WTC11 (cell line): ENCODE measurements at places on chromosomes 2 and 18. TPM values are rescaled to one million over a fixed set of nuclear protein-coding genes. Genes with fewer than 3 reads are reported as not detected.

- H3K4me1 ChIP-seq, result peaks cover 15% of the 10 kb centered on the region
- H3K27me3 ChIP-seq, result peaks cover 12% of the 10 kb centered on the region
- DNase-seq, result peak; percentile 17
- peak overlapping the region; percentile 68 for H3K27ac ChIP-seq
These were observed 1.2 kb downstream of the ABHD3 start for GRCh38 chr18:21703241-21703820.

GRCh38 chr2:148781544-148781943 lies 93.5 kb upstream of the KIF5C start:
- no peak for DNase-seq
- H3K27me3 ChIP-seq, result no peaks in the 10 kb centered on the region
- no peaks in the 10 kb centered on the region for H3K4me1 ChIP-seq

DNA sequence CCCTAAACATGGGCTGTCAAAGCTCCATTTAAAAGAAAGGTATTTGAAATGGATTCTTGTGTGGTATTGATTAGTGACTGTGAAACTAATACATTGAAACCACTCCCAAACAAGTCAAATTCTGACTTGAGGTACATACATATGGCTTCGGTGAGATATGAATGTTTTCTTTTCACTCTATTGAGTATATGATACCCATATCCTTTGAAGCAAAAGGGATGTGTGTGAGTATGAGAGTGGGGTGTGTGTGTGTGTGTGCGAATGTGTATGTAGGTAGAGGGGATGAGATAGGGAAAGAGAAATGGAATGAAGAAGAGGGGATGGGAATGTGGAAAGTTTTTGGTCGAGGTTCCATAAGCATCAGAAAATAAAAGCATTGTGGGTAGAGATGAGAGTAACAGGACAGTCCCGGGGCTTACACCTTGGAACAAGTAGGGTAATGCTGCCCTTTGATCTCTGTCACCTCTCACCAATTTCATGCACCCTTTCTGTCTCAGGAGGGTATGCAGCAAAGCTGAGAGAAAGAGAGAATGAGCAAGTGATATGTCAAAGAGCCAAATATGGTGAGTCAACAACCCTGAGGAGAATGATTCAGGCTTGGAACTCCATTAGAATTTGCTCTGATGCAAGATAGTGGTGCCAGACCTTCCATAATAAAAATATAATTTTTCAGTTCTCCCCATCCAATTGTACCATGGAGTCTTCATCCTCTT lies 64.0 kb upstream of the ZEB2 start:
- no peak overlapping the region for H3K27ac ChIP-seq
- H3K27me3 ChIP-seq, result no peaks in the 10 kb centered on the region; the same call in 1 of the 2 replicates
- H3K4me3 ChIP-seq, result no peak overlapping the region
- no peaks in the 10 kb centered on the region for H3K36me3 ChIP-seq

REEP1 gene
- 0.53 to 1.9 TPM (median 0.89 TPM) in 3 replicates for total RNA-seq

DSG4 gene
- not detected in 3 replicates for total RNA-seq

GRCh38 chr2:24894750-24895149 lies 25.3 kb downstream of the ADCY3 start:
- H3K4me1 ChIP-seq, result peaks cover 8% of the 10 kb centered on the region
- peaks cover 2% of the 10 kb centered on the region; the same call in 1 of the 2 replicates for H3K27me3 ChIP-seq
- H3K4me3 ChIP-seq, result no peak overlapping the region
- no peak overlapping the region for H3K27ac ChIP-seq

DNA sequence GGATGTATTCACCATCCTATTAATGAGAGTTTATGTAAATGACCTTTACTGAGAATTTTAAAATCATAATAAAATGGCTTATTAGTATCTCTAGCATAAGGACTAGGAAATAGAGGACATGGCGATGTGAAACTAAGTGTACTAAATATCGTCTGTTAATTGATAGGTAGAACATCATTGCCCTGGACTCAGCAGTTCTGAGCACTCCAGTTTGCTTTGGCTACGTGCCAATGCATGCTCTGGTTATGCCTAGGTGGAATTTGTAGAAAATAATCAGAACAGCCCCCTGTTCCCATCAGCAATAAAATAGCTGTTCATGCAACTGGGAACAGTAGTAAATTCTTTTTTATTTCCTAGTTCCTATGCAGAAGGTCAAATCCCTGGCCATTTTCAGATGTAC lies 247.8 kb downstream of the DOK6 start:
- no peak overlapping the region for H3K4me3 ChIP-seq
- no peaks in the 10 kb centered on the region for H3K36me3 ChIP-seq
- no peak overlapping the region for H3K27ac ChIP-seq
- peaks cover 5% of the 10 kb centered on the region for H3K4me1 ChIP-seq
- H3K27me3 ChIP-seq, result no peaks in the 10 kb centered on the region
- DNase-seq, result no peak

NYAP2 gene
- not detected in 3 replicates for total RNA-seq

GRCh38 chr18:68722821-68723220 lies 7.9 kb upstream of the TMX3 start:
- H3K4me1 ChIP-seq, result peaks cover 14% of the 10 kb centered on the region
- no peaks in the 10 kb centered on the region for H3K27me3 ChIP-seq
- H3K27ac ChIP-seq, result no peak overlapping the region

DNA sequence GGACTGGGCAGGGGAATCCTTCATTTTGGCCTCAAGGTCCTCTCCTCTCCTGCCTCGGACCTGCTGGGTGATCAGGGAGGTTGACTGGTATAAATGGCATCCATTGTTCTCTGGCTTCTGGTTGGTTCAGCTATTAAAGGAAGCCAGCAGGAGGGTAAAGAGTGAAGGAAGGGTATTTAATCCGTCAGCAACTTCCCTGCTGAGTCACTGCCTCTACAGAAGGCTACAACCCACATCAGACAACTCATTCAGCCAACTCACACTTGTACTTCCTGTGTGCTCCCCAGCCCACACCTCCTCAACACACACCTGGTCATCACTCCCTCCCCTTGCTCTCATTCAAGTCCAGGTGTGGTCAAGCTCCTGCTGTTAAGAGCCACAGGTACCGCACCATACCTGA lies 68.3 kb upstream of the MRPS9 start:
- peaks cover 8% of the 10 kb centered on the region for H3K36me3 ChIP-seq
- peaks cover 18% of the 10 kb centered on the region for H3K4me1 ChIP-seq
- no peak overlapping the region for H3K27ac ChIP-seq
- no peak overlapping the region for H3K4me3 ChIP-seq
- no peak for DNase-seq
- peaks cover 9% of the 10 kb centered on the region for H3K27me3 ChIP-seq

- no peak for DNase-seq
- no peak overlapping the region for H3K27ac ChIP-seq
- H3K4me1 ChIP-seq, result peaks cover 47% of the 10 kb centered on the region
- no peaks in the 10 kb centered on the region for H3K27me3 ChIP-seq
- H3K4me3 ChIP-seq, result no peak overlapping the region
- H3K36me3 ChIP-seq, result peaks cover 46% of the 10 kb centered on the region
These were observed 16.1 kb downstream of the KCNS3 start for GRCh38 chr2:17894556-17894955.

TUBB8B gene
- 0.94 to 1.6 TPM (median 1.2 TPM) in 3 replicates for total RNA-seq

MAB21L4 gene
- not detected in 3 replicates for total RNA-seq

FMNL2 gene
- 43.0 to 45.5 TPM (median 43.7 TPM) in 3 replicates for total RNA-seq

- peak overlapping the region; percentile 11; the same call in 1 of the 2 replicates for H3K27ac ChIP-seq
- H3K4me1 ChIP-seq, result peaks cover 14% of the 10 kb centered on the region
- H3K27me3 ChIP-seq, result peaks cover 2% of the 10 kb centered on the region; the same call in 1 of the 2 replicates
- H3K36me3 ChIP-seq, result no peaks in the 10 kb centered on the region
- no peak for DNase-seq
These were observed 88.7 kb upstream of the STPG4 start for GRCh38 chr2:47243596-47244323.

DNA sequence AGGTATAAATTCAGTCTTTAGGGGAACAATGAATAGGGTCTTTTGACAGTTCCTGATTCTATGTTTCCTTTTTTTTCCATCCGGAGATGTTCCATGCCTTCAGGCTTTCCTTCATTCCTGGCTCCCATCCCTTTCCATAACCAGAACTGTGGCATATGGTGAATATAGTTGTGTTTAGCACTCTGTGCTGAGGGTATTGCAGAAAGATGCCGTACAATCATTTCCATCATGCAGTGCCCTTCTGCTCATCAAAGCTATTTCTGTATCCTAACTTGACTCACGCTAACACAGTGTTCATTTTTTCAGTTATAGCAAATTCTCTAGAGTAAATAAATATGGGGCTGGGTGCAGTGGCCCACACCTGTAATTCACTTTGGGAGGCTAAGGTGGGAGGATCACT lies 131.9 kb upstream of the EML6 start:
- no peak overlapping the region for H3K4me3 ChIP-seq
- no peak overlapping the region for H3K27ac ChIP-seq
- DNase-seq, result no peak
- peaks cover 63% of the 10 kb centered on the region for H3K4me1 ChIP-seq
- no peaks in the 10 kb centered on the region for H3K36me3 ChIP-seq

GRCh38 chr18:7457262-7457661 lies 109.9 kb upstream of the PTPRM start:
- H3K36me3 ChIP-seq, result no peaks in the 10 kb centered on the region
- DNase-seq, result no peak
- no peak overlapping the region for H3K27ac ChIP-seq

DNA sequence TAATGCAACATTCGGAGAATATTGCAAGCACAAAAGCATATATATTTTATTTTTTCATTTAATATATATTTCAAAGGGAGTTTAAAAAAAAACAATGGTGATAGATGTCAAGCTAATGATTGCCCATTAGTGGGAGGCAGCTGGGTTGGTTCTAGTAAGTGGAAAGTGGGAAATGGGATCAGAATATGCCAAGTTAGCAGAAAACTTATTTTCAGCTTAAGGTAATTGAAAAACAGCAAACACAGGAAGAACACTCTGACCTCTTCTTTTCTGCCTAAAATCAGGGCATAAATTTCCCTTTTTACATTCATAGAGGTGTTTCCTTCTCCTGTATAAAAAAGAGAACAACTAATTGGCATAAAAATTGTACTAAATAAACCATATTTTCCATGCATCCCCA lies 535.3 kb upstream of the SYT4 start:
- DNase-seq, result no peak
- H3K27me3 ChIP-seq, result no peaks in the 10 kb centered on the region
- H3K4me1 ChIP-seq, result peaks cover 15% of the 10 kb centered on the region

SLC14A1 gene
- total RNA-seq, result not detected in 3 replicates

SMAD7 gene
- 26.7 to 44.7 TPM (median 29.5 TPM) in 3 replicates for total RNA-seq

DNA sequence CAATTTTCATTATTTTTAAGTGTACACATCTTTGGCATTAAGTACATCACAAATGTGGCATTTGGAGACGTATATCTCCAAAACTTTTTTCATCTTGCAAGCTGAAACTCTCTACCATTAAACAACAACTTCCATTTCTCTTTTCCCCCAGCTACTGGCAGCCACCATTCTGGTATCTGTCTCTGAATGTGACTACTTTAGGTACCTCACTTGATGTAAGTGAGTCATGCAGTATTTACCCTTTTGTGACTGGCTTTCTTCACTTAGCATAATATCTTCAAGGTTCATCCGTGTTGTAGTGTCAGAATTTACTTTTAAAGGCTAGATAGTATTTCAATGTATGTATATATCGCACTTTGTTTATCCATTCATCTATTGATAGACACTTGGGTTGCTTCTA lies 17.0 kb downstream of the BABAM2 start:
- no peaks in the 10 kb centered on the region for H3K27me3 ChIP-seq
- H3K36me3 ChIP-seq, result no peaks in the 10 kb centered on the region
- H3K4me3 ChIP-seq, result no peak overlapping the region
- no peak for DNase-seq
- H3K4me1 ChIP-seq, result peaks cover 8% of the 10 kb centered on the region
- H3K27ac ChIP-seq, result no peak overlapping the region

- no peaks in the 10 kb centered on the region for H3K27me3 ChIP-seq
- no peak overlapping the region for H3K27ac ChIP-seq
- H3K36me3 ChIP-seq, result no peaks in the 10 kb centered on the region
- DNase-seq, result no peak
These were observed 173.3 kb downstream of the ANKRD44 start for GRCh38 chr2:197137231-197137630.

GRCh38 chr2:187988348-187988747 lies 303.3 kb upstream of the GULP1 start:
- peaks cover 75% of the 10 kb centered on the region for H3K4me1 ChIP-seq
- H3K4me3 ChIP-seq, result peak overlapping the region; percentile 13
- DNase-seq, result no peak
- H3K27ac ChIP-seq, result peak overlapping the region; percentile 94

DNA sequence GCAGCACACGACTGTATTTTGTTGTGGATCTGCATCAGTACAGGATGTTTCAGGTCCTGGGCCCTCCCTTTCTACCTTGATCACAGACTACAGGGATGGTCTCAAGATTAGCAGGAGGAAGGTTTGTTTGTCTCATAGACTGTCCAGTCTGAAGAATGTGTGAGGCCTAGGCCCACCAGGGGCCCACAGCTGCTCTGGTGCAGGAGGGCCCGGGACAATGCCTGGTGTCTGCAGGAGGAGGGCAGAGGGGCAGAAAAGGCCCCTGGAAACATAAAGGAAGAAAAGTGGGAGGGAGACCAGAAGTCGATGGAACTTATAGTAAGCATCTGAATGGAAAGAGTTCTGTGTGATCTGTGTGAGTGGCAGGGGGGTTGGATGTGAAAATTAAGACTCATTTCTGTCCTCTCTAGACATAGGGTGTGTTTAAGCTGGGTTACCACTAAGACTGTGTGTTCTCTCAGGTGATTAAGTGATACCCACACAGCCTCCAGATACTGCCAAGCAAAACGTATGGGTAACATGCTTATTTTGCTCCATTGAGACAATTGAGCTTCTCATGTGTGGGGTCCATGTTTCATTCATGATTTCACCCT lies 33.4 kb upstream of the LPIN2 start:
- DNase-seq, result no peak
- H3K36me3 ChIP-seq, result no peaks in the 10 kb centered on the region
- H3K4me3 ChIP-seq, result no peak overlapping the region
- H3K27me3 ChIP-seq, result no peaks in the 10 kb centered on the region
- H3K27ac ChIP-seq, result no peak overlapping the region

MAP3K19 gene
- total RNA-seq, result not detected in 3 replicates

DNA sequence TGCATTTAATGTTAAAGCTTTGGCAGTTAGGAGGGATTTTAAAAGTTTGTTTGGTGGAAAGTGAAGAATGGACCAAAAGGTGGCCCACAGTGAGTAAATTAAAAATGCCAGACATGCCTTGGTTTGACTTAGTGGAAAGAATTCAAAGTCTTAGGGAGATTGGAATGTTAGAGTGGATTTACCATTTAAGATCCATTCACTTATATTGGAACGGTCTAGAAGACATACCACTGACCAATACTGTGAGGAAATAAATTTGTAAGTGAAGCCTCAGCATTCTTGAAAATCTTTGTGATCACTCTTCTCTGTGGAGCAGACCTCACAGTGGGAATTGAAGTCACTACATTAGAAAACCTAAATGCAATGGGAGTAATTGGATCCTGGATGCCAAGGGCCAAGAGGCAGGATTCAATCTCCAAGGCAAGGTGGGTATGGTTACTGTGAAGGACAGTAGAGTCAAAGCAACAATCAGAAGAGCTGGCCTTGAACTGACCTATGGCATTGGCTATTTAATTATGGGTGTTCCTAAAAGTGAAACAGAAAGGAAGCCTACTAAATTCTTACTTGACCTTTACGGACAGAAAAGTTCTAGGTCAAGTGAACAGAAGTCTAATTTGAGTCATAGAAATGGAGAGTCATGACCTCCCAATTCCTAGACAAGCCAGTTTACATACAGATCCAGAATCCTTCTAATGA lies 40.2 kb upstream of the VRK2 start:
- H3K27ac ChIP-seq, result no peak overlapping the region
- DNase-seq, result no peak
- H3K36me3 ChIP-seq, result no peaks in the 10 kb centered on the region
- no peak overlapping the region for H3K4me3 ChIP-seq
- H3K4me1 ChIP-seq, result no peaks in the 10 kb centered on the region

CROCC2 gene
- not detected in 3 replicates for total RNA-seq
